Activated CD4-positive, alpha-beta T cell treated with anti-CD3 and anti-CD28 coated beads, Interleukin-2, amount 10 ng/mL, durations not matched to agents 24 days and 14 days (primary cell): ENCODE measurements at places on chromosomes 4 and X. TPM values are rescaled to one million over a fixed set of nuclear protein-coding genes. Genes with fewer than 3 reads are reported as not detected.

DNA sequence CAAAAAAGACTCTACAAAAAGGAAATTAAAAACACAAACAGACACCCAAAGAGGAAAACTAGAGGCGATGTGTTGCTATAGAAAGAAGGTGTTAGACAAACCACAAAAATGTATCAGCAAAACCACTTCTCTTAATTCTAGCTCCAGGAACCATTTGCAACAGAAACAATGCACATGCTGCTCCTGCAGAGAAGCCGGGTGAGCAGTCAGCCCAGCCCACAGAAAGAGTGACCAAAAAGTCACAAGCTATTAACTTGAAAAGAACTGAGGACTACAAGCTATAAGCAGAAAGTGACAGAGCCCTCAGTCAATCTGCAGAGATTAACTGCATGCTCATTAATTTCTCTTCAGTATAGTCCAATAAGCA is 96.2 kb upstream of the KLHL13 start:
- DNase-seq = no peak
- peaks cover 2% of the 10 kb centered on the region for H3K4me1 ChIP-seq
- no peaks in the 10 kb centered on the region for H3K27me3 ChIP-seq

GRCh38 chr4:675980-676870 is 1.9 kb downstream of the MYL5 start:
- peaks cover 8% of the 10 kb centered on the region for H3K4me1 ChIP-seq
- DNase-seq = no peak
- H3K4me3 ChIP-seq = peak overlapping the region; percentile 88
- H3K27ac ChIP-seq = peak overlapping the region; percentile 91
- H3K27me3 ChIP-seq = no peaks in the 10 kb centered on the region

DNA sequence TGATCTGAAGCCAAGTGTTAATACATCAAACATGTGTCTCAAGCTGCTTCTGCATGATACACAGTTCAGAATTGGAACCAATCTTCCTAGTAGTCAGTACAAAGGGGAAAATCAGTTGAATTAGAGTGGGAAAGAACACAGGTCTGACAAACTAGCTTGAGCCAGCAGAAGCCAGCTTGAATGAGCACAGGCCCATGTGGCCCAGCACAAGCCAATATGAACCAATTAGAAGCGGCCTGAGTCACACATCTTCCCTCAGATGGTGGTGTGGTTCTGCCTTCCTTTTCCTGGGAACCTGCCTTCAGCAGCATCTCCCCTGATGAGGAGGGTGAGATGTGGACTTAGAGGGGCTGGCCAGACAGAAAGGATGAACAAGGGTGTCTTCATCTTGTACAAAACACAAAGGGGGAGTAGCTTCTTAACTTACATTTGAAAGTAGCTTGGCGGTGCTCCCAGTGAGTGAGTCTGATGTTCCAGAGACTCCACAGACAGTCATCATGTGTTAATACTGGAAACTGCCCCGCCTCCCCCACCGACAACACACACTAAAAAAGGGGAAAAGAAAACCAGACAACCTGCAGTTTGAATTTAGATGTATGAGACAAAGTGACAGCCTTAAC is 72.0 kb downstream of the FRMPD4 start:
- no peaks in the 10 kb centered on the region for H3K36me3 ChIP-seq
- no peaks in the 10 kb centered on the region for H3K27me3 ChIP-seq
- no peak overlapping the region for H3K4me3 ChIP-seq
- no peak for DNase-seq

- no peaks in the 10 kb centered on the region for H3K36me3 ChIP-seq
- H3K4me1 ChIP-seq = peaks cover 30% of the 10 kb centered on the region
- DNase-seq = peak; percentile 57
- H3K27me3 ChIP-seq = peaks cover 28% of the 10 kb centered on the region
- no peak overlapping the region for H3K27ac ChIP-seq
These were observed 37.7 kb downstream of the HAND2 start for GRCh38 chr4:173492315-173492714.

GRCh38 chr4:183202523-183202922 is 103.5 kb downstream of the WWC2 start:
- peaks cover 7% of the 10 kb centered on the region for H3K27me3 ChIP-seq
- no peaks in the 10 kb centered on the region for H3K36me3 ChIP-seq
- no peak overlapping the region for H3K4me3 ChIP-seq
- H3K27ac ChIP-seq = no peak overlapping the region

The GIMD1 gene
- total RNA-seq = not detected in 2 replicates

DNA sequence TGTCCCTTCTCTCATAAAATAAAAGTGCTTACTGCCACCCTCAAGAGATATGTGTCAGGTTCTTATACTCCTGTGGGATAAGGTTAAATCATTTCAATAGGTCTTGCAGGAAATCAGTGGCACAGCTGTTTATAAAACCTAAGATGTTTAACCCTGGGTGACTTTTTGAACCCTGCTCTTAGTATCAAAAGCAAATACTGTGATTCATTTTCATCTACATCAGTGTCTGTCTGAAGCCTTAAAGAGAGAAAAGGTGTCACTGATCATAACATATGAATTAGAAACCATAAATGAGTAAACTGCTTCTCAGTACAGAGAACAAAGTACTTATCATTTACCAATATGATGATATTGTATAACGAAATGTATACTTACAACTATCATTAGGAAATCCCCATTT is 59.0 kb downstream of the CCSER1 start:
- no peak for DNase-seq
- no peak overlapping the region for H3K27ac ChIP-seq
- no peaks in the 10 kb centered on the region for H3K27me3 ChIP-seq
- H3K4me1 ChIP-seq = no peaks in the 10 kb centered on the region

The DMRTC1 gene
- not detected in 2 replicates for total RNA-seq

The GAGE13 gene
- not detected in 2 replicates for total RNA-seq

The PAGE2 gene
- not detected in 2 replicates for total RNA-seq

The LUZP4 gene
- total RNA-seq = not detected in 2 replicates

- DNase-seq = peak; percentile 86
- peaks cover 19% of the 10 kb centered on the region for H3K27me3 ChIP-seq
- H3K4me3 ChIP-seq = peak overlapping the region; percentile 26
- H3K4me1 ChIP-seq = peaks cover 10% of the 10 kb centered on the region
- H3K27ac ChIP-seq = no peak overlapping the region
These were observed 50.6 kb downstream of the LGI2 start for GRCh38 chr4:24980064-24980690.

The SSX3 gene
- not detected in 2 replicates for total RNA-seq

- no peak overlapping the region for H3K4me3 ChIP-seq
- DNase-seq = no peak
- H3K27ac ChIP-seq = no peak overlapping the region
- H3K4me1 ChIP-seq = no peaks in the 10 kb centered on the region
- no peaks in the 10 kb centered on the region for H3K27me3 ChIP-seq
- no peaks in the 10 kb centered on the region for H3K36me3 ChIP-seq
These were observed 347.2 kb upstream of the SPOCK3 start for GRCh38 chr4:167581449-167581965.

The MUC7 gene
- total RNA-seq = not detected in 2 replicates

GRCh38 chr4:169899295-169899694 is 126.9 kb downstream of the MFAP3L start:
- peaks cover 3% of the 10 kb centered on the region for H3K27me3 ChIP-seq
- no peak overlapping the region for H3K4me3 ChIP-seq
- no peak overlapping the region for H3K27ac ChIP-seq
- no peaks in the 10 kb centered on the region for H3K36me3 ChIP-seq
- no peaks in the 10 kb centered on the region for H3K4me1 ChIP-seq

- H3K4me3 ChIP-seq = no peak overlapping the region
- H3K4me1 ChIP-seq = peaks cover 46% of the 10 kb centered on the region
- H3K27me3 ChIP-seq = no peaks in the 10 kb centered on the region
- DNase-seq = no peak
- peaks cover 2% of the 10 kb centered on the region for H3K36me3 ChIP-seq
These were observed 22.9 kb downstream of the ACSL4 start for GRCh38 chrX:109710181-109710580.

The RRAGB gene
- 6.5 and 8.2 TPM in 2 replicates for total RNA-seq

DNA sequence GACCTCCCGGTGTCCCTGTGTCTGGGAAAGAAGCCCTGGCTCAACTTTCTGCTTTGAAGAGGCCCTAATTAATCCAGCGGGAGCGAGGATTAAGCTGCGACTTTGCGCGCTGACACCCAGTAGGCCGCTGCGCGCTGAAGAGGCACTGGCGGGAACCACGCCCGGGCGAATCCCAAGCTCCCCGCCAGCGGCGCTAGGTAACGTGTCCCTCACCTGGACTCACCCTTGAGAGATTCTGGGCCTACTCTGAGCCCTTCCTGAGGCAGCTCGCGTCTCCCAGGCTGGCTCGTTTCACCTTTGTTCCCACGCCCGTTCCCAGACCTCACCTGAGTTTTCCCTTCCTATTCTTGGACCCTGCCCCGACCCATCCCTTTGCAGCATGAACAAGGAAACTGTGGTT is 616 bp upstream of the KLHL34 start:
- H3K27me3 ChIP-seq = peaks cover 9% of the 10 kb centered on the region
- peak overlapping the region; percentile 67 for H3K4me3 ChIP-seq
- peaks cover 1% of the 10 kb centered on the region for H3K36me3 ChIP-seq
- DNase-seq = no peak
- H3K27ac ChIP-seq = no peak overlapping the region

- no peak overlapping the region for H3K27ac ChIP-seq
- no peaks in the 10 kb centered on the region for H3K36me3 ChIP-seq
- peaks cover 30% of the 10 kb centered on the region for H3K4me1 ChIP-seq
- DNase-seq = no peak
- no peak overlapping the region for H3K4me3 ChIP-seq
These were observed 218.3 kb downstream of the PTTG2 start for GRCh38 chr4:38178392-38178995.

DNA sequence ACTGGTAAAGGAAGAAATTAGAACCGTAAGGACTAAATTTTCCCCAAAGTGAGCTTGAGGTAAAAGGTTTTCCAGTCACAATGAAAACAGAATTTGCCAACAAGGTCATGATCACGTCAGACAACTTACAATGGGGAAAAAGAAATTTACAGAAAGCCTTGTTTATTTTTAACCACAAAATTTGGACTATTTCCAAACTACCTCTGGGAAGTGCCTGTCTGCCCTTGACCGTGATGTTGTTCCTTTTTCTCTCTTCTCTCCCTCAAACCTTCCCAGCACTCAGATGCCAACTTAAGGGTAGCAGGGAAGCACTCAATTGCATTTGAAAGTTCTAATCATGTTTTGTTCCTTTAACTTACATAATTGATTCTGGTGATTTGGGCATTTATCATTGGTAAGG is 32.5 kb downstream of the MEPE start:
- H3K27ac ChIP-seq = no peak overlapping the region
- H3K4me3 ChIP-seq = no peak overlapping the region
- H3K36me3 ChIP-seq = no peaks in the 10 kb centered on the region
- no peaks in the 10 kb centered on the region for H3K4me1 ChIP-seq

- H3K36me3 ChIP-seq = no peaks in the 10 kb centered on the region
- no peak overlapping the region for H3K27ac ChIP-seq
- no peak overlapping the region for H3K4me3 ChIP-seq
- DNase-seq = no peak
These were observed 92.2 kb upstream of the RAPGEF2 start for GRCh38 chr4:159010563-159011260.

DNA sequence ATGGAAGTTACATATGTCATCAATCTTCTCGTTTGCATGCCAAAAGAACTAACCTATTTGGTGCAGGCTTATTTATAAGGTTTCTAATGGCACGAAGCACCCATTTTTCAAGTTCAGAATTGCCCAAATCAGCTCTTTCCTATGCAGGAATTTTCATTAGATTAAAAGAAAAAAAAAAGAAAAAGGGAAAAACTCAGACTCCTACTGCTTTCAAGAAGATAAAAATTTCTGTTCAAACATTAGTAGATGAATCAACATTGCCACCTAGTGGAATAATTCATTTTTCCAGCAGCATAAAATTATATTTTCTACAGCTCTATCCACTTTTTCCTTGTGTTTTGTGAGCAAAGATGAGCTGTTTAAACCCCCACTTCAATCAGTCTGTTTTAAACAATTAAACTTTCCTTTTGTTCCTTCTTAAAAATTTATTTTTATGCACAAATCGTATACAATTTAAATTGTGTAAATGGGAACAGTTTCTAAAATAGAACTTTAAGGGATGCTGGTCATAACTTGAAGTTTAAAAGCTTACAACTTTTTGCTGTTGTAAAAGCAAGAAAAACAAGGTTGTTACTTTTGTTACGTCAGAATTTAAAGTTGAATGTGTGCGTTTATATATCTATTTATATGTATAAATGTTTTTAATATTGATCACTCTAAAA is 309.9 kb downstream of the ARAP2 start:
- DNase-seq = no peak
- no peak overlapping the region for H3K27ac ChIP-seq
- peaks cover 5% of the 10 kb centered on the region for H3K27me3 ChIP-seq
- no peak overlapping the region for H3K4me3 ChIP-seq

The NKX1-1 gene
- not detected in 2 replicates for total RNA-seq

The ENPEP gene
- 0.36 TPM in 1 of 2 replicates, not detected in the other for total RNA-seq

The HTN1 gene
- not detected in 2 replicates for total RNA-seq

GRCh38 chr4:21592970-21593670 is 355.5 kb downstream of the KCNIP4 start:
- H3K27ac ChIP-seq = no peak overlapping the region
- H3K4me3 ChIP-seq = no peak overlapping the region
- H3K36me3 ChIP-seq = no peaks in the 10 kb centered on the region
- no peaks in the 10 kb centered on the region for H3K4me1 ChIP-seq

DNA sequence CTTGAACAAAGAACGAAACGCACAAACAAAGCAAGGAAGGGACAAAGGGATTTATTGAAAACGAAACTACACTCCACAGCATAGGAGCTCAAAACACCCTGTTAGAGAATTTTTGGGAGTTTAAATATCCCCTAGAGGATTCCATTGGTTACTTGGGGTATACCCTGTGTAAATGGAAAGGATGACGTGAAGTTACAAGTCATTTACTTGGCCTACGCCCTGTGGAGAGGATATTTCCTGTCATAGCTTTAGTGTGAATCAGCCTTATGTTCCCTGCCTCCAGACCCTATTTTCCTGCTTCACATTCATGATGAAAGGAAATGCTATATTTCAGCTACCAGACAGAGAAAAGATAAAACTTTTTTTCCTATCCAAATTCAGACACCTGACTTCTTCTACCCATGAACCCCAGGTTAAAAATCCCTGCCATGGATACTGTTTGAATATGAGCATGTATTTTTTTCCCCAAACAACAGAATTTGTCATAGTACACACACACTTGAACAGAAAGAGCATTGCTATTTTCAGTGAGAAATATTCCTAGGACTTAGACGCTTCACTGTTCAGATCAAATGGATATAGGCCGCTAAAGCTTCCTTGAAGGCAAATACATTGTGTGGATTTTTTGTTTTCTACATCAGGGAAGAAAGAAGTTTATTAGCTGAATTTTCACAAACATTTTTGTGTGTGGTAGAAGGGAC is 20.4 kb downstream of the PIN4 start:
- H3K27ac ChIP-seq = no peak overlapping the region
- H3K27me3 ChIP-seq = no peaks in the 10 kb centered on the region
- H3K4me1 ChIP-seq = no peaks in the 10 kb centered on the region
- H3K4me3 ChIP-seq = no peak overlapping the region

- no peaks in the 10 kb centered on the region for H3K36me3 ChIP-seq
- no peak overlapping the region for H3K27ac ChIP-seq
- H3K27me3 ChIP-seq = peaks cover 10% of the 10 kb centered on the region
- H3K4me1 ChIP-seq = no peaks in the 10 kb centered on the region
- DNase-seq = no peak
- H3K4me3 ChIP-seq = no peak overlapping the region
These were observed 18.2 kb downstream of the SH3RF1 start for GRCh38 chr4:169252339-169253112.
